ENCODE measurements at places on chromosomes 4 and X. TPM values are rescaled to one million over a fixed set of nuclear protein-coding genes. Genes with fewer than 3 reads are reported as not detected.

Gene TLR1
- 15.8 TPM for total RNA-seq

Gene TRIM60
- not detected for total RNA-seq

Gene MAGEA2B
- total RNA-seq: not detected

Gene ZFP92
- total RNA-seq: 0.65 TPM

Gene RHOH
- 3.2 TPM for total RNA-seq

Gene SMARCA1
- total RNA-seq: 32.7 TPM

Gene PRKG2
- 0.86 TPM for total RNA-seq

Gene PABPC1L2B
- not detected for total RNA-seq

Gene FGFBP2
- 0.52 TPM for total RNA-seq

DNA sequence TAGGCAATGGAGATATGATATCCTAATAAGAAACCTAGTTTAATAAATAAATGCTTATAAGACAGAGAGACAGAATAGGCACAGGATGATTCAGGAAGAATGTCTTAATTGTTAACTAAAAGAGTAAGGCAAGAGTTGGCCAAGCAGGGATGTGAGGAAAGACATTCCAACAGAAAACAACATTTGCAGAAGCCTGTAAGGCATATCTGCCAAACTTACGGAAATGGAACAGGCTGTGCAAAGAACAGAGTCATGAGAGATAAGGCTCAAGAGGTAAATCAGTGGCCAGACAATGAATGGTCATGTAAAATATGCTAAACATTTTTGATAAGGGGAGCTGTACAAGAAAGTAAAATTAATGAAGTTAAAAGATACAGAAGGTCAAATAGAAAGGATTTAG lies 134.9 kb downstream of the KCTD8 start:
- DNase-seq: no peak

DNA sequence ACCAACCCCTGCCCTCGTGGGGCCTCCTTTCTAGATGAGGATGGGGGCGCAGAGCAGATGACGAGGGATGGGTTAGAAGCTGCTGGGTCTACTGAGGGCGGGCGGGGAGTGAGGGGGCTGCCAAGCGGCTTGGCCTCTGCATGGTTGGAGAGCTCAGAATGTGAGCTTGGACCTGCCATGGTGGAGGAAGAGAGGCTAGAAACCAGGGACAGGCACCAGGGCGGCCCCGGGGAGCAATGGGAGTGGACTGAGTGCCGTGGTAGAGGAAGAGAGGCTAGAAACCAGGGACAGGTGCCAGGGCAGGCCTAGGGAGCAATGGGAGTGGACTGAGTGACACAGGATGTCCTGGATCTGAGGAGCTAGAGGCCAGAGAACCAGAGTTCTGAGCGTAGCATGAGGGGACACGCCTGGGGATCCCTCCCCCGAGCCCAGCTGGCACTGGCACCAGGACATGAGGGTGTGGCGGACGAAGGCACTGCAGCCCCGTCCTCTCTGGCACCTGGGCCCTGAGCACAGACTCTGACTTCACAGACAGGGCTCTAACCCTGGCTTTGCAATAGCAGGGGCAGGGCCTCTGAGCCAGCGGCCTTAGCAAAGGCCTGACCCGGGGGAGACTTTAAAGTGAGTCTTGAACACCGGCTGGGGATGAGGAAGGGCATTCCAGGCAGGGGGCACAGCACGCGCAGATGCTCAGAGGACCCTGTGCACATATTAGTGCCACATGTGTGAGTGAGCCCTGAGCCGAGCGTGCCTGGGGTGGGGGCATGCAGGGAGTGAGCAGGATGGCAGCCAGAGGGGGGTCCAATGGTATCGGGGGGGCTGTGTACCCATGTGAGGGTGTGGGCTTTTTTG lies 214.0 kb upstream of the PSAPL1 start:
- DNase-seq: peak; percentile 76

- DNase-seq: no peak
Measured at GRCh38 chrX:30800901-30801300, 88.2 kb downstream of the TAB3 start.

GRCh38 chr4:8439168-8439567 lies 1.4 kb downstream of the ACOX3 start:
- no peak for DNase-seq

- DNase-seq: no peak
Measured at GRCh38 chrX:121333942-121334341, 286.5 kb downstream of the GLUD2 start.

DNA sequence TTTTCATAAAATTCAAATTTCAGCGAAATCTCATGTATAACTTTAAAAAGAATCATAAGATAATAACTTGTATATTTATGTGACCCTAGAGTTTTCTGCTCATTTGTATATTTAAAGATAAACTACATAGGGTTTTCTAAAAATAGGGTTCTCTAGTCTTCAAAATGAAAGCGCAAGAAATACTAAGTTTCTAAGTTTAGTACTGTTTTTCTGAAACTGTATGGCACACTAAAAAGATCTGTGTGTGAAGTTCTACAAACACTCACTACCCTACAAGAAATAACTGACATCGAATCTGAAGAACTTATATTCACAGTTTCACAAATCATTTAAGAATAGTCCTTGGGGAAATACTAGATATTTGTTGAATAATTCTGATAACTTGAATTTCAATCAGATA lies 38.7 kb upstream of the NDST4 start:
- DNase-seq: no peak

GRCh38 chr4:47624031-47624441 lies 139.0 kb downstream of the ATP10D start:
- DNase-seq: no peak

- peak; percentile 92 for DNase-seq
Measured at GRCh38 chr4:139556071-139556723, at the start of gene SETD7. SETD7 (minus strand) TSS chr4:139556219; CDS start chr4:139556137, 82 bp downstream.

- DNase-seq: no peak
Measured at GRCh38 chrX:4762196-4762595, 1048.7 kb upstream of the PRKX start.

DNA sequence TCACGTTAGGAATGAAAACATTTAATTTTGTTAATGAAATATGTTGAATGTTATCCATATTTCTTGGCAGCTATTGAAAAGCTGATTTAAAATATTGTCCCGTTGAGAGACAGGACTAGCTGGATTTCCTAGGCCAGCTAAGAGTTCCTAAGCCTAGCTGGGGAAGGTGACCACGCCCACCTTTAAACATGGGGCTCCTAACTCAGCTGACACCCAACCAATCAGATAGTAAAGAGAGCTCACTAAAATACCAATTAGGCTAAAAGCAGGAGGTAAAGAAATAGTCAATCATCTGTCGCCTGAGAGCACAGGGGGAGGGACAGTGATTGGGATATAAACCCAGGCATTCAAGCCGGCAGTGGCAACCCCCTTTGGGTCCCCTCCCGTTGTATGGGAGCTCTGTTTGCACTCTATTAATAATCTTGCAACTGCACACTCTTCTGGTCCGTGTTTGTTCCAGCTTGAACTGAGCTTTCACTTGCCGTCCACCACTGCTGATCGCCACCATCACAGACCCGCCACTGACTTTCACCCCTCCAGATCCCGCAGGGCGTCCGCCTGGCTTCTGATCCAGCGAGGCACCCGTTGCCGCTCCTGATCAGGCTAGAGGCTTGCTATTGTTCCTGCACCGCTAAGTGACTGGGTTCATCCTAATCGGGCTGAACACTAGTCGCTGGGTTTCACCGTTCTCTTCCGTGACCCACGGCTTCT lies 308.9 kb downstream of the GLUD2 start:
- no peak for DNase-seq

GRCh38 chr4:6898763-6899162 lies 10.9 kb upstream of the TBC1D14 start:
- no peak for DNase-seq

DNA sequence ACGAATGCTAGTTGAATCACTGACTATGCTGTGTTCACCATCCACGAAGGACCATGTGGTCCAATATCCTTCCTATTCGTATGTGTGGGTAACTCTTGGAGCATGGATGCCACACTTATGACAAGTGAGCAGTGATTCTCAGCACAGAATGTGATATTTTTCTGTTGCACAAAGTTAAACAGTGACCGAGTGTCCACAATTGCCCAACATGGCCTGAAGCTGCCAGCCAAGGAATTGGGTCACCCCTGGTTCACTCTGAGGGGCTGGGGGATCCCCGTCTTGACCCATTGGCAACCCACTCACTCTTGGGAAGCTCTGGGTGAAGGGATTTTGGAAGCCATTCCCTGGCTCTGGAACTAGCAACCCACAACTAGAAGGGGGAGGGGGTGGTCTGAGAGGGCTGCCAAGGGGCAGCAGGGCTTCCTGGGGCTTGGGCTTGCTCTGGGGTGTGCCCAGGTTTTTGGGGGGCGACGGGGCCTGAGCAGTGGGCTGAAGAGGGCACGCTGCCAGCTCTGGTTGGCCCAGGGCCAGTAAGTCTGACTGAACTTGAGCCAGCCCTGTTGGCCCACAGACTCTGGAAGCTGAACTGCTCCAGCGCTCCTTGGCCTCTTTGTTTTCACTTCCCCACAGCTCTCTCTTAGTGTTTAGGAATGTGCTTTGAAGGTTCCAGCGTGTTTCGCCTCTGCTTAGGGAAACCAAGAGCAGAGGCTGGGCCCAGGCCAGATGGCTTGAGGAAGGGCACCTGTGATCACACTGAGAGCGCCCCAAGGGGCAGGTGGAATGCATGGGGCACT lies 43.1 kb upstream of the BCOR start:
- DNase-seq: peak; percentile 85

- no peak for DNase-seq
Measured at GRCh38 chr4:16682975-16683374, 215.5 kb downstream of the LDB2 start.

- no peak for DNase-seq
Measured at GRCh38 chr4:151175233-151175632, 75.8 kb downstream of the RPS3A start.

GRCh38 chrX:115017455-115017854 lies at the start of gene IL13RA2:
IL13RA2 (minus strand) TSS chrX:115017616; CDS start chrX:115017269, 347 bp downstream.
- DNase-seq: no peak

DNA sequence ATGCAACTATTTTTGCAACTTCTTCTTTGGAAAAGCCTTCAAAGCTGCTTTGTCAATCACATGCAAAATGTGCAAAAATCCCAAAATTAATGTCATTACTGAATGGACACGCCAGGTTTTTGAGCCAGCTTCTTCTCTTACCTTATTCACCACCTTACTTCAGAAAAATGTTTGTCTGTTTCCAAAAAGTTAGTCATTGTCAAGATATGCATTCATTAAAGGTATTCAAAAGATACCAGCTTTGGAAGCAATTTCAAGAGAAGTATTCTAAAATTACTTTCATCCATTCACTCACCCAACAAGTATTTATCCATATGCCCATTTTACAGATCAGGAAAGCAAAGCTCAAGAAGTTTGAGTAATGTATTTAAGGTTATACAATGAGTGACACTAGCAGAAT lies 2.3 kb upstream of the SEPSECS start:
- DNase-seq: no peak

GRCh38 chr4:152640058-152640921 lies 39.5 kb downstream of the TMEM154 start:
- DNase-seq: peak; percentile 22

DNA sequence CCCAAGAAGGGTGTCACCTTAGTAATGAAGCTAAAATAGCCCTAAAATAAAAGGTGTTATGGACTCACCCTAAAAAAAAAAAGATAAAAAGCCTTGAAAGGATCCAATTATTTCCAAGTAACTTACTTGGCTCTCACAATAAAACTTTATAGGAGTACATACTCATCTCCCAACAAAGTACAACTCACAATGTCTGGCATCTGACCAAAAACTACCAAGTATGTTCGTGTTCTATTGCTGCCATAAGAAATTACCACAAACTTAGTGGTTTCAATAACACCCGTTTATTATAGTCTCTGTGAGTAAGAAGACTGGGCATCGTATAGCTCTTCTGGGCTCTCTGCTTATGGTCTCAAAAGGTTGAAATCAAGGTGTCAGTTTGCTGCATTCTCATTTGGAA lies 51.0 kb downstream of the BEX1 start:
- DNase-seq: no peak

DNA sequence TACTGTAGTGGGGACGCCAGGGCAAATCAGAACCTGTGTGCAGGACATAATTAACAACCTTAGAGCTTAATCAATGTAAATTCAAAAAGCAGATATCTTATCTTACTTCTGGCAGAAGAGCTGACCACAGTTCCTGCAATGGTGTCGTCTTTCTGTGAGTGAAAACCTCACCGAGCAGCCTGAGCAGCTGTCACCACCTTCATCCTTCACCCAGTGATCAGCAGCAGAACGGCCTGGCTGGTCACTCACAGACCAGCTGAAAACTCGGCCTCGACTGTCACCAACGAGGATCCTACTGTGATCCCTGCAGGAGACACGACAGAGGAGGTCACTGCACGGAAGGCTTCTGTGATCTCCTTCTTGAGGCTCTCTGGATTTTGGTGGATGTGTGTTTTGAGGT lies 94.2 kb downstream of the CDS1 start:
- DNase-seq: no peak

- DNase-seq: no peak
Measured at GRCh38 chr4:154612472-154613414, at the start of gene FGG. FGG (minus strand) TSS chr4:154612656; CDS start chr4:154612609, 47 bp downstream.

GRCh38 chr4:2942037-2942531 lies 21.1 kb downstream of the NOP14 start:
- no peak for DNase-seq

DNA sequence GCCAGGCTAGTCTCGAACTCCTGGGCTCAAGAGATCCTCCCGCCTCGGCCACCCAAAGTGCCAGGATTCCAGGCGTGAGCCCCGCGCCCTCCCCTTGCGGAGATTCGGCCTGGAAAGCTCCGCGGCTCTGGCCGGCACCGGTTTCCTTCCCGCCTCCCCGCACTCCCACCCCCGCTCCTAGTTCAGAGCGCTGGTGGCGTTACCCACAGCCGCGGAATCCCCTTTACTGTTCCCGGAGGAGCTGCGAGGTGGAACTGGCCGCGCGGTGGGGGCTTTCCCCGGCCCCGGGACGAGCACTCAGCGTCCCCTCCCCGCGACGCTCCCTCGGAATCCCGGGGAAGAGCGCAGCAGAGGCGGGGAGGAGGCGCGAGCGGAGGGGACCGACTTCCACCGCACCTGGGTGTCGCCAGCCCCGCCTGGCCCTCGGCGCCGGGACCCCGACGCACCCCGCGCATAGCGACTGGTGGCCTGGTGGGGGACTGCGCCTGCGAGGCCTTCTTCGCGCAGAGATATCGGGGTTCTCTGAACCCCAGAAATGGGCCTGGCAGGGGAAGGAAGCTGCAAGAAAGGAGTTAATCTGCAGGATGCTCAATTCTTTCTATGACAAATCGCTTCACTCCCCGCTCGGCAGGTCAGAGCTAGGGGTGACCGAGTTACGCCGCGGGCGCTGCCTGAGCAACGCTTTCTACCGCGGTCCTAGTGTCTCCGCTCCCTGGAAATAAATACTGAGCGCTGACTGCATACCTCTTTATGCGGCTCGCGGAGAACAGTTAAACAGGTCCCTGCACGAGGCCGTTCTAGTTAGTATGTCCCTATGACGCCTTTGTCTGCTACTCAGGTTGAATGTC lies 14.6 kb upstream of the SLC25A4 start:
- peak; percentile 81 for DNase-seq

Data from posterior vena cava (tissue), 2 donors.